HFFc6 (cell line): ENCODE measurements at places on chromosomes 11 and 22. TPM values are rescaled to one million over a fixed set of nuclear protein-coding genes. Genes with fewer than 3 reads are reported as not detected.

CCDC89 gene
- total RNA-seq = 1.4 and 2.8 TPM in 2 replicates

KIF18A gene
- 11.7 to 25.4 TPM (median 19.4 TPM) in 3 replicates for total RNA-seq

HBG2 gene
- total RNA-seq = not detected in 3 replicates

DSCAML1 gene
- not detected in 2 replicates for total RNA-seq

ATXN10 gene
- 280 to 364 TPM (median 323 TPM) in 3 replicates for total RNA-seq

LRRC32 gene
- total RNA-seq = 0.92 to 1.7 TPM (median 1.3 TPM) in 3 replicates

NXPE1 gene
- total RNA-seq = not detected in 3 replicates

RNF141 gene
- total RNA-seq = 43.8 to 55.8 TPM (median 52.7 TPM) in 3 replicates

PIK3IP1 gene
- 7.9 to 9.9 TPM (median 8.4 TPM) in 3 replicates for total RNA-seq

ADAMTS8 gene
- not detected in 3 replicates for total RNA-seq

PLAAT2 gene
- not detected in 2 replicates for total RNA-seq

HINFP gene
- total RNA-seq = 12.4 to 13.4 TPM (median 12.5 TPM) in 3 replicates

CD3E gene
- total RNA-seq = not detected in 3 replicates

KBTBD3 gene
- 3.2 to 5.0 TPM (median 4.8 TPM) in 3 replicates for total RNA-seq

GRCh38 chr11:67126986-67127385 is 7.9 kb downstream of the KDM2A start:
- H3K36me3 ChIP-seq = peaks cover 25% of the 10 kb centered on the region
- no peak for DNase-seq
- H3K4me3 ChIP-seq = no peak overlapping the region
- no peak overlapping the region for H3K27ac ChIP-seq
- H3K27me3 ChIP-seq = no peaks in the 10 kb centered on the region

GRCh38 chr11:104738208-104738607 is 160.1 kb downstream of the CASP12 start:
- H3K4me3 ChIP-seq = no peak overlapping the region
- H3K36me3 ChIP-seq = no peaks in the 10 kb centered on the region
- no peaks in the 10 kb centered on the region for H3K27me3 ChIP-seq

GRCh38 chr11:120219232-120219937 is 8.6 kb downstream of the OAF start:
- peaks cover 4% of the 10 kb centered on the region for H3K27me3 ChIP-seq
- H3K36me3 ChIP-seq = peaks cover 7% of the 10 kb centered on the region; the same call in 1 of the 2 replicates
- peaks cover 30% of the 10 kb centered on the region for H3K4me1 ChIP-seq
- DNase-seq = no peak

- no peak overlapping the region for H3K4me3 ChIP-seq
- H3K27me3 ChIP-seq = no peaks in the 10 kb centered on the region; the same call in 1 of the 2 replicates
- DNase-seq = no peak
- peaks cover 9% of the 10 kb centered on the region; the same call in 1 of the 2 replicates for H3K36me3 ChIP-seq
- H3K27ac ChIP-seq = no peak overlapping the region
- peaks cover 14% of the 10 kb centered on the region for H3K4me1 ChIP-seq
Observed at GRCh38 chr11:77081976-77082836, 15.4 kb downstream of the CAPN5 start.

GRCh38 chr11:315516-315994 is 1.7 kb downstream of the IFITM1 start:
- H3K4me1 ChIP-seq = peaks cover 50% of the 10 kb centered on the region
- DNase-seq = no peak
- peak overlapping the region; percentile 91; the same call in 1 of the 2 replicates for H3K4me3 ChIP-seq
- no peak overlapping the region for H3K27ac ChIP-seq
- peaks cover 11% of the 10 kb centered on the region for H3K27me3 ChIP-seq
- H3K36me3 ChIP-seq = peaks cover 9% of the 10 kb centered on the region

- H3K4me1 ChIP-seq = peaks cover 59% of the 10 kb centered on the region
- H3K27me3 ChIP-seq = no peaks in the 10 kb centered on the region
- peaks cover 40% of the 10 kb centered on the region for H3K36me3 ChIP-seq
- no peak for DNase-seq
Observed at GRCh38 chr11:12762696-12763324, 88.6 kb downstream of the TEAD1 start.

- peaks cover 7% of the 10 kb centered on the region for H3K27me3 ChIP-seq
- H3K4me3 ChIP-seq = no peak overlapping the region
- no peak for DNase-seq
- peaks cover 26% of the 10 kb centered on the region for H3K36me3 ChIP-seq
- H3K4me1 ChIP-seq = peaks cover 52% of the 10 kb centered on the region
Observed at GRCh38 chr11:20035375-20035700, 124.9 kb downstream of the DBX1 start.

DNA sequence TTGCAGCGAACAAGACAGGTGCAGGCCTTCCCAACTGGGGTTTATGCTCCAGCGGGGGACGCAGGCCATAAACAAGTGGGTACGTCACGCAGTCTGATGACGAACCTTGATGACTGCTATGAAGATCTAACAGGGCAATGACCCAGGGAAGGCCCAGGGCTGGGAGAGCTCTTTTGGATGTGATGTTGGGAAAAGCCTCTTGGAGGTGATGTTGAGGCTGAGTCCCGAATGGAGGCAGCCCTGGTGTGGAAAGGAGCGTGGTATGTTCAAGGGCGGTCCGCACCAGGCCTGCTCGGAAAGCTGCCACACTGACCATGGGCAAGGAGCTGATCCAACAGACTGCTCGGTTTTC is 5.8 kb downstream of the FADS2 start:
- H3K4me1 ChIP-seq = peaks cover 47% of the 10 kb centered on the region
- H3K36me3 ChIP-seq = 0 out of 2 replicates have a peak, but pooled peaks cover 4% of the 10 kb centered on the region
- H3K4me3 ChIP-seq = no peak overlapping the region
- H3K27me3 ChIP-seq = peaks cover 5% of the 10 kb centered on the region
- DNase-seq = no peak
- H3K27ac ChIP-seq = no peak overlapping the region

DNA sequence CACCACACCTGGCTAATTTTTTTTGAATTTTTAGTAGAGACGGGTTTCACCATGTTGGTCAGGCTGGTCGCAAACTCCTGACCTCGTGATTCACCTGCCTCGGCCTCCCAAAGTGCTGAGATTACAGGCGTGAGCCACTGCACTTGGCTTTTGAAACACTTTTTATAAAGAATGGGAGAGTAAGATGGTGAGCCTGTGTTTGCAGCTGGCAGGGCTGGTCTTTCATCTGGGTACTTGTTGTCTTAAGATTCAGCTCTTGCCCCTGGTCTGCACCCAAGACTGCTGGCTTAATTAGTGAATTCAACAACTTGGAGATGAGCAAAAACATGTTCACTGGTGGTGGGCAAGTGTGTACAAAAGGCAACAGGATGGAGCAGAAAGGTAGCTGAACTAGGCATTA is 4.0 kb downstream of the TSPAN18 start:
- DNase-seq = no peak
- H3K4me1 ChIP-seq = peaks cover 6% of the 10 kb centered on the region; the same call in 1 of the 2 replicates
- no peak overlapping the region for H3K27ac ChIP-seq
- H3K36me3 ChIP-seq = no peaks in the 10 kb centered on the region
- no peak overlapping the region for H3K4me3 ChIP-seq

GRCh38 chr11:111565114-111565720 is 24.7 kb downstream of the LAYN start:
- H3K4me1 ChIP-seq = peaks cover 64% of the 10 kb centered on the region
- peaks cover 25% of the 10 kb centered on the region for H3K36me3 ChIP-seq
- H3K27me3 ChIP-seq = peaks cover 6% of the 10 kb centered on the region
- H3K27ac ChIP-seq = no peak overlapping the region
- DNase-seq = peak; percentile 76

GRCh38 chr11:122572592-122572991 is 82.9 kb upstream of the UBASH3B start:
- no peak for DNase-seq
- no peak overlapping the region for H3K4me3 ChIP-seq
- H3K27ac ChIP-seq = no peak overlapping the region
- peaks cover 8% of the 10 kb centered on the region for H3K4me1 ChIP-seq
- no peaks in the 10 kb centered on the region; the same call in 1 of the 2 replicates for H3K36me3 ChIP-seq

DNA sequence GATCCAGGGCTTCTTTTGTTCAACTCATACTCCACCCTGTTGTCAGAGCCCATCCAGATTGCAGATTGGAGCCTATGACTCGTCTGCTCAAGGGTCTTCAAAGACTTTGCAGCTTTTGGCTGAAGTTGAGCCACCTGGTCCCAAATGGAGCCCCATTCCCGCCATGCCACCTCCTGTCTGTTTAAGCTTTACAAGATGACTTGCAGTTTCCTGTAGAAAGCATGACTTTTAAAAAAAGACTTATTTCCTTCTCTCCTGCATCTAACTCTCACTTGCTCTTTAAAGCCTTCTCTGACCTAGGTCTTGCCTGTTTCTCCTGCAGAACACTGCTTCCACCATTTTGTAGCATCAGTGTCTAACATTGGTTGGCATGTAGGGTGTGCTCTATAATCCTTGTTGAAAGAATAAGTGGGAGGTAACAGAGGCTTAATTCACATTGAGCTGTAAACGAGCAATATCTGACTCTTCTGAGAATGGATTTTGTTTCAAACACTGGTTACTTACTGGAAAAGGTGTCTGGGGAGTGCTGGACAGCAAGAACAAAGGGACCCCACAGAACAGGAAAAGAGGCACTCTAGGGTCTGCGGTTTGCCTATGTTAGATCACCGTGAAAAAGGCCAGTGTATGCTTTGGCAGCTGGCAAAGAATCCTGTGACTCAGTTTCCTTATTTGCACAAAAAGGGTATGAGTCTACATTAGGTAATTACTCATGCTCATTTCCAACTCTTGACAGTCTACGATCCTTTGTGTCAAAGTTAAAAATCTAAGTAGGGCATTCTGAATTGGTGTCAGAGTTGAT is 30.3 kb downstream of the NF2 start:
- peaks cover 32% of the 10 kb centered on the region for H3K36me3 ChIP-seq
- H3K27me3 ChIP-seq = no peaks in the 10 kb centered on the region; the same call in 1 of the 2 replicates
- peak overlapping the region; percentile 23 for H3K27ac ChIP-seq
- H3K4me1 ChIP-seq = peaks cover 72% of the 10 kb centered on the region
- no peak for DNase-seq

DNA sequence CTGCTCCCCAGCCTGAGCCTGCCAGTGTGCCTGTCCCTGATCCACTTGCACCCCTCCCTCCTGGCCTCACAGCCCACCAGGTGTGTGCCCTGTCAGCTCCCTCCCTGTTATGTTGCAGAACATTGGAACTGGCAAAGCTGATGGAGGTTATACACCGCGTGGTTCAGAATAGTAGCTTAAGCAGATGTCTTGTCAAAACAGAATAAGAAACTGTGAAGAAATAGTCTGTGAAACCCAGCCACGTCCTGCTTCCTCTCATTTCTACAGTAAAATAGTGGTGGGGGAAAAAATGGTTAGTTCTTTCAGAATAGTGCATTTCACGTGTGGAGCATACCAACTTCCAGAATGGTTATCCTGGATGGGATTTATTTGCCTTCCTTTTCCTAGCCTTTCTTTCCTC is 161.2 kb upstream of the NAV2 start:
- no peak for DNase-seq
- no peaks in the 10 kb centered on the region for H3K4me1 ChIP-seq
- H3K27me3 ChIP-seq = peaks cover 35% of the 10 kb centered on the region
- no peaks in the 10 kb centered on the region for H3K36me3 ChIP-seq

DNA sequence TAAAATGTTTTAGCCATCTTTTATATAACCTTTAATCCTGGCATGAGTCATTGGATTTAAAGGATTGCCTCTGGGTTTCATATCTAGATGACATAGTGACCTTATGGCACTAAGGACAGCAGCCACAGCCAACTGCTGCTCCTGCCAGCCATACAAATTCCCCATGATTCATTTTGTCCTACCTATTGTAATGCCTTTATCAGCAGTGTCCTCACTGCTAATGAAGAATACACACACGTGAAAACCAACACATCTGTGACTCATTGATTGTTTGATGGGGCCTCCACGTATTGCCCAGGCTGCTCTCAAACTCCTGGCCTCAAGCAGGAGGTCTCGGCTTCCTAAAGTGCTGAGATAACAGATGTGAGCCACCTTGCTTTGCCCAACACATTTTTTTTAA is 1.8 kb downstream of the LDHAL6A start:
- no peak overlapping the region for H3K4me3 ChIP-seq
- peaks cover 1% of the 10 kb centered on the region for H3K27me3 ChIP-seq
- H3K27ac ChIP-seq = no peak overlapping the region
- peak; percentile 18 for DNase-seq
- 0 out of 2 replicates have a peak, but pooled peaks cover 4% of the 10 kb centered on the region for H3K36me3 ChIP-seq

- peaks cover 17% of the 10 kb centered on the region; the same call in 1 of the 2 replicates for H3K27me3 ChIP-seq
- H3K27ac ChIP-seq = no peak overlapping the region
- H3K36me3 ChIP-seq = no peaks in the 10 kb centered on the region
Observed at GRCh38 chr11:113986351-113987140, 11.6 kb downstream of the HTR3A start.

DNA sequence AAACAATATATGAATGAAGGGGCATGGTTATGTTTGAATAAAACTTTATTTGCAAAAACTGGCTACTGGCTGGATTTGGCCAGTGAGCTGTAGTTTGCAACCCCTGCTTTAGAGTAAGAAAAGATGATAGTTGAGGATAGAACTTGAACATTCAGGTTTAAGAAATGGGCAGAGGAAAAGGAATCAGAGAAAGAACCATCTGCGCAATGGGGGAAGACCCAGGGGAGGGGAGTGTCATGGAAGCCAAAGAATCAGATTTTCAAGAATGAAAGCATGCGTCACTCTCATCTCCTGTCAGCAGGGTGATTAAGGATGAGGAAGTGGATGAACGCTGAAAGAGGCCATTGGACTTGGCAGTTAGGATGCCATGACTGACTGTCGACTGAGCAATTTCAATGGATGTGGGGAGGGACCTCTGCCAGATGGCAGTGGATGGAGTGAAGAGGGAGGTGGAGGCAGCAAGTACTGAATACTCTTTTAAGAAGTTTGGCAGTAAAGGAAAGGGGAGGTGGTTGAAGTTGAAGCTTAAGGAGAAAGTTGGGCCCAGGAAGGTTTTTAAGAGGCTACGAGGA is 21.2 kb downstream of the FAT3 start:
- H3K36me3 ChIP-seq = no peaks in the 10 kb centered on the region
- H3K27ac ChIP-seq = no peak overlapping the region
- no peaks in the 10 kb centered on the region; the same call in none of the 2 replicates for H3K27me3 ChIP-seq
- DNase-seq = no peak
- H3K4me3 ChIP-seq = no peak overlapping the region

DNA sequence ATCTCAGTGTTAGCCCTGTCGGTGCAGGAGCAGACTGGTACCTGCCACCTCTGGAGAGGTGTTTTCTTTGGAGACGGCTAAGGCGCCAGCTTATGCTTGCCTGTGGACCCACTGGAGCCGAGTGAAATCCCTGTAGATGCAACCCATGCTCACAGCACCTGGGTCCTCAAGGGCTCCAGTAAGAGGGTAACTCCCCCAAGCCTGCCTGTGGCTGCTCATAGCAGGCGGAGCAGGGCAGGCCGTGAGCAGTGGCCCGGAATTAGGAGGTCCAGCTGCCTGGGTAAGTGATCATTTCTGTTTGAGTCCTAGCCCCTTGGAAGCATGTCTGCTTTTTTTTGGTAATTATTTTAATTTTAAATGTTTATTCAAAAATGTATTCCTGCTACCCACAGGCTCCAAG is 43.8 kb downstream of the NAT10 start:
- DNase-seq = no peak
- H3K27ac ChIP-seq = no peak overlapping the region
- peaks cover 15% of the 10 kb centered on the region; the same call in 1 of the 2 replicates for H3K36me3 ChIP-seq
- H3K4me3 ChIP-seq = no peak overlapping the region
- peaks cover 3% of the 10 kb centered on the region for H3K27me3 ChIP-seq

GRCh38 chr11:106765469-106766258 is 252.6 kb downstream of the GUCY1A2 start:
- no peaks in the 10 kb centered on the region for H3K4me1 ChIP-seq
- no peak overlapping the region for H3K27ac ChIP-seq
- H3K4me3 ChIP-seq = no peak overlapping the region
- H3K27me3 ChIP-seq = no peaks in the 10 kb centered on the region

DNA sequence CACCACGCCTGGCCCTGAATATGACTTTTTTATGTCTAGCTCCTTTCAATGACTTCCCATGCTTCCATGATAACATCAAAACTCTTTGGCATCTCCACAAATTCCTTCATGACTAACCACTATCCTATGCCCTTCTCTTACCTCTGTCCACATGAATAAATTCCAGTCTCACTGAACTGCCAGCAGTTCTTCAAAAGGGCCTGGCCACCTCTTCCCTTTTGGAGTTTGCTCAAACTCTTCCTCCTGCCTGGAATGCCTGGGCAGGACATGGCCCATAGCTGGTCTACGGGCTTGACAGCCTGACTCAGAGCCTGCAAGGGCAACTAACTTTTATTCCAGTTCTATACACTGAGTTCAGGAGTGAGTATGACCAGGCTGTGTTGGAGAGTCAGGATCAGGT is 41.8 kb upstream of the ZBTB16 start:
- peak; percentile 75 for DNase-seq
- H3K27ac ChIP-seq = no peak overlapping the region
- H3K4me3 ChIP-seq = no peak overlapping the region
- H3K27me3 ChIP-seq = peaks cover 9% of the 10 kb centered on the region
